LoVo (cell line): ENCODE measurements at places on chromosomes 5 and 9.

GRCh38 chr5:150024346-150024984 is 23.9 kb downstream of the HMGXB3 start:
- no peak for DNase-seq

DNA sequence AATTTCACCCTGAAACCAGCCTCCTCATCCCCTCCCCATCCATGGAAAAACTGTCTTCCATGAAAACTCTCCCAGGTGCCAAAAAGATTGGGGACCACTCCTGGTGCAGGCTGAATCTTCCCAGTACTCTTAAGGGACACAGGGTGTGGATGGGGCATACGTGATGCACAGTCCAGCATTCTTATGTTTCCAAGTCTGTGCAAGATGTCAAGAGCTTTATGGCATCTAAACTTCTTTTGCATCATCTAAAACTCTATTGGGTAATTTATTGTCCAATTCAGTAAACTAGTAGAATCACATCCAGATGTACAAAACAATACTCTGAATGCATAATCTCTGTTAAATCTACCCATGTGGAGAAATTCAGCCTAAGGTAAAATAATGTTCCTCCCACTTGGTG is 9.3 kb upstream of the FGD3 start:
- no peak for DNase-seq

DNA sequence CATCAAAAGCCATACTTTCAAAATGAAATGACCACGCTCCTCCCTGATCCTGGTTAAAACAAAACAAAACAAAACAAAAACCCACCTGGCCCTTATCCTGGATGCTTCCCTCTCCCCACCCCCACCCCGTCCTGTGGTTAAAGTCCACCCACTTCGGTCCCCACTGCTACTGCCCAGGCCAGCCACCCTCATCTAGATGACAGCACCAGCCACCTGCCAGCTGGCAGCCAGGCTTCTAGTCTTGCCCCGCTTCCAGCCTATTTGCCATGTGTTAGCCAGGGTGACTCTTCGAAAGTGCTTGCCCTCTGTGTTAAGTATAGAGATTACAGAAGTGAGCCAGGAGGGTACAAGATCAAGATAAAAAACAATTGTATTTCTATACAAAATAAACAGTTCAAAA is 27.5 kb upstream of the NCS1 start:
- no peak for DNase-seq

DNA sequence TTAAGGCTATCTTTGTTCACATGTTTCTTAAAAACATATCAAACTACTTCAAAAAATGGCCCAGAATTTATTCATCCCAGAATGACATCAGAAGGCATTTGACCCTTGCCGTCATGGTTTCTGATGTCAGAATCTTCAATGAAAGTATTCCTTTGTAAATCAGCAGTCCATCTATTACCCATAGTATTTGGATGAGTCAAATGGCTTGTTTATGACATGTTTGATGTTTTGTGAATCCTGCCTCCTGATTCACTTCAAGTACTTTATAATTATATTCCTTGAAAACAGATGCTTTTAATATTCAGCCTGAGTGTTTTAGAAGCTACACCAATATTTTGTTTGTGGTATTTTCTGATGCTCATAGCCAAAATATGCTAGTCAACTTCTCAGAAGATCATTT is 200.8 kb upstream of the MEF2C start:
- DNase-seq, result no peak

DNA sequence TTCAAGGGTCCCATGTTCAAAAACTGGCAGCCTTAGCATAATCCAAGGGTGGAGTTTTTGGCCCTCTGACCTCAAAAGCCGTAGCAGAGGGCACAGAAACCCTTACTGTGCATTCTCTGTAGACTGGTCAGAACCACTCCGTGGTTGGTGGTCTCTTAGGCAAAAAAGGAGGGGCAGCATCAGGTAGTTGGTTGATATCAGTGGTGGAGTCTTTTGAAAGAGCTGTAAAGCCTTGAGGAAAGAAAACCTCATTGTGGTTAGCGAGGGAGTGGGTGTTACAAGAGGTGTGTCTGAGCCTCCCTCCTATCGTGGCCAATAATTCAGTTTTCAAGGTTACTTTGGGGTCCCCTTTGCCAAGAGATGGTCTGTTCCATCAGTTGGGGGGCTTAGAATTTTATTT is 40.9 kb downstream of the ARHGEF28 start:
- no peak for DNase-seq

DNA sequence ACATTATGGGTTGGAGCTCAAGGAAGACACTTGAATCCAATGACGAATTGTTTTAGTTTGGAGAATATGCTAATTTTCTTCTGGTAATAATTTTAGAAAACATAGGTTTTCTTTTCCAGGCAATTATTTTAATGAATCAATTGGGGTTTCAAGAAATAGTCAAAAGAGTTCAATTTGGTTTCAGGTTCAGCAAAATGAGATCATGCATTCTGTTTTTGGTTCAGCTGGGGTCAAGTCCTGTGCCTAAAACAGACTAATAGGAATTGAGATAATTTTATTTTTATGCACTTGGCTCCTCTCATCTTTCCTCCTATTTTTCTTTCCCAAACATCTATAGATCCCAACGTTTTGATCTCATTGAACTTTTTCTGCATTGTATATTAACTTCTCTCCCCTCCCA is 596.8 kb downstream of the RAB3C start:
- no peak for DNase-seq

- no peak for DNase-seq
These were observed 47.6 kb upstream of the HOMER1 start for GRCh38 chr5:79561525-79561893.

GRCh38 chr5:82405618-82406204 is 127.6 kb upstream of the RPS23 start:
- no peak for DNase-seq

- DNase-seq, result no peak
These were observed 18.5 kb upstream of the GLIS3 start for GRCh38 chr9:4318326-4318725.

GRCh38 chr9:94952565-94953373 is 226.3 kb downstream of the AOPEP start:
- DNase-seq, result no peak

DNA sequence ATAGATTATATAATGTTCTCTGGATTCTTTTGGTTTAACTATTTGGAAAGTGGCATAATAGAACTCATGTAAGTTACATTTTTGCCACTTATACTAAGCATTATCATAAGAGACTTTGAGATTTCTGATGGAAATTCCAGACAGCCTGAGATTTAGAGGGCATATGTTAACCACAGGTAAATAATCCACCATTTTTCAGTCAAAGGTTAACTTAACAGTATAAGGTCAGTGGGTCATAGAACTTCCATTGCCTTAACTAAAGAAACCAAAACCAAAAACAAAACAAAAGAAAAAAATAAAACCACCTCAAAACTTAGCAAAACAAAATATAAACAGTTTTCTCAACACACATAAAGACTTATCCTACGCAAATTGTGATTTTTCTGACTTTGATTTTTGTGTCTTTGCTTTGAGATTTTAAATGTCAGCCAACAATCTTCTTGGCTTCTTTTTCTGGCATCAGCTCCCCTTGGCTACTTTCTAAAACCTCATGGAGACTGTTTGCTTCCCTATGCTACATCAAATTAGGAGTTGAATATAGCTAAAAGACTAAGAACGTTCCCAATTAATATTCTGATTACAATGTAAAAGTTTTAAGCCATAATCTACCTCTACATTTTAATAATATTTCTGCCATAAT is 430.1 kb upstream of the DAB2 start:
- DNase-seq, result no peak

- DNase-seq, result no peak
These were observed 4.7 kb downstream of the PFDN1 start for GRCh38 chr5:140298183-140298601.

DNA sequence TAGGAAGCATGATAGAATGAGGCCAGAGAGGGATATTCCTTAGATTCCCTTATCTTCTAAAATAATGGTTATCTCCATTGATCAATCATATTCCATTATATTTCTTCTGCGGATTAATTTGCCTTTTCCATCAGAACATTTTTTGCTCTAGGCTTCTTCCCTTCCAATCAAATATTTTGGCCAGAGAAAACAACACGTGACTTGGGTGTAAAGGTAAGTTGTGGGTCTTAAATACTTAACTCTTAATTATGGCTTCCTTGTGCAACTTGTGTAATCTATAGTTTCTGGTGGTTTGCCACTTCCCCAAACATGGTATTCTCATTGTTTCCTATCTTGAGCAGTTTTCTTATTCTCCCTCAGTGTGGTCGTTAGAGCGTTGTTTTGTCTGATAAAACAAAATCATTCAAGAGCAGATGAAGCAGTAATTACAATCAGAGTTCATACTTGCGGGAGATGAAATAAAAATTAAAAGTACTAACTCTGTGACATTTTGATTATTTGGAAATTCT is 889.3 kb downstream of the MAT2B start:
- no peak for DNase-seq

DNA sequence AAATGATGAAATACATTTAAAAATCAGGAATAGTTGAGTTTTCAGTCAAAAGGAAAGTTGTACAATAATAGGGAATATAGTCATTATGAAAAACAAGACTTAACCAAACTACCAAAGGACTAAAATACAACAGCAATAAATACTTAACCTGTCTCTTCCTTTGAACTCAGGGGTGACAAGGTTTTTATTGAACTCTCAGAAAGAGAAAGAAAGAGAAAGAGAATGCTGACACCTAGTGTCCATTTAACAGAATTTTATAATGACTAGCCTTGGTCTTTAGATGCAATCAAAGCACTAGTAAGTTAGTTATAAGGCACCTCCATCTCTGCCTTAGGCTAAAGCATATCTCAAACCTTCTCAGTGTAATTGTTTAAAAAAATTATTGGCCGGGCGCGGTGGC is 47.5 kb downstream of the UIMC1 start:
- peak; percentile 41 for DNase-seq

GRCh38 chr9:68574150-68574549 is 33.5 kb upstream of the TMEM252 start:
- no peak for DNase-seq

- no peak for DNase-seq
These were observed 50.8 kb downstream of the GSN start for GRCh38 chr9:121318631-121319382.

GRCh38 chr5:4001004-4001403 is 405.4 kb downstream of the IRX1 start:
- no peak for DNase-seq

DNA sequence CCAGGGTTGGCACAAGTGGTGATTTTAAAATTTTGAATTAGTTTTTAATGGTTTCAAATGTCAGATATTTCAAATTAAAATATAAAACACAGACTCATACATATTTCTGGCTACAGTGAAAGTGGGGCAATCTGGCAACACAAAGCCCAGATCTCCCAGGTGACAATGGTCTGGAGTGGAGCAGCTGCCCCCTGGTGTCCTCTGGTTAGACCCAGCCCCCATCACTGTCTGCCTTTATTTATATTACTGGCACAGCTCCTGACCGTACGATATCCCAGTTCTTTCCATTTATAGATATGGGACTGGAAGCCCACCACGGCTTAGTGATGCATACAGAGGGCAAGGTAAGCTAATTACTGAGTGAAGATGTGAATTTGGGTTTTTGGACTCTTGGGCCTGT is 37.3 kb downstream of the MACIR start:
- no peak for DNase-seq

DNA sequence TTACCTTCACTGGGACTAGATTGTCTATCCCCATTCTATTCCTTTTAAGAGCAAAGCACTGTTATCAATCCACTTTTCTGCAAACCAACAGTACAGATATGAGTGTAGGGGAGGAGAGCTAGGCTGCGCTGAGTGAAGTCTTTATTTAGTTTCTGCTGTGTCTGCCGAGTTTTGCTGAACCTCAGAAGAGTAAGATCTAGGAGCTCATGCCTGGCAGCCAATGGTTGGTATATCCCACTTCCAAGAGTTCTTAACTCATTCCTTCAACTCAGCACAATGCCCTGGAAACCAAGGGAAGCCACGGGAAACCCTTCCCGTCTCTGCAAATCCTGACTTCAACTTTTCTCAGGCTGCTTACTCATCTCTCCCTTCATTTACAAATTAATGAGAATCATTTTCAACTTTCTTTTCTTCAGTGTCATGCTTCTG is 58.0 kb upstream of the JAK2 start:
- DNase-seq, result no peak

DNA sequence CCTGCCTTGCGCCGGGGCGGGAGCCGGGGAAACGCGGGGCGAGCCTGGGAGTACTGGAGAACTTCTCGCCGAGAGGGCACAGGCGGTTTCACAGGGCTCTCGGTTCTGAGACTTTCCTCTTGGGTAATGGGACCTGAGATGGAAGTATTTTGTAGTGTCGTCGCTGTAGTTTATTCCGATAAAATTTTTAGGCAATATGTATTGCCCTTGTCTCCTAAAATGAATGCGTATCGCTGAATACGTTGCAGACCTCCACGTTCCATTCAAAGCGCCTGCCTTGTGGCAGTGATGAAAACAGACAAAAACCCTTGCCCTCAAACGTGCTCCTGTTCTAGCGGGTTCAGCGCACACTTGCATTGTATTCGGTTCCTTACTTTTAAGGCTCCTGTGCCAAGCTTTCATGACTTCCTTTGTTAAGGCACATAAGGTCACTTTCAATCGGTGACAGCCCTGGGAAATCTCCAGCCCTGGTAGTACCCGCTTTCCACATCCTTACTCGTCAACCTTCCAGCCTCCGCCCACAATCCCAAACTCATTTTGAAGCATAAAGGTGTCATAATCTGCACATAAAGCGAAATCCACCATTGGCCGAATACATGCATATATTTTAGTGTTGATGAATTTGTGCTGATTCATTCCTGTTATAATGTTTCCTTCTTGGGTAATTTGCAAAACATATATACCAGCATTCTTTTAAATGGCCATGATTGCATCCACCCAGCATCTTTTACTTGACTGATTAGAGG is 694 bp downstream of the RMI1 start:
- DNase-seq, result no peak

DNA sequence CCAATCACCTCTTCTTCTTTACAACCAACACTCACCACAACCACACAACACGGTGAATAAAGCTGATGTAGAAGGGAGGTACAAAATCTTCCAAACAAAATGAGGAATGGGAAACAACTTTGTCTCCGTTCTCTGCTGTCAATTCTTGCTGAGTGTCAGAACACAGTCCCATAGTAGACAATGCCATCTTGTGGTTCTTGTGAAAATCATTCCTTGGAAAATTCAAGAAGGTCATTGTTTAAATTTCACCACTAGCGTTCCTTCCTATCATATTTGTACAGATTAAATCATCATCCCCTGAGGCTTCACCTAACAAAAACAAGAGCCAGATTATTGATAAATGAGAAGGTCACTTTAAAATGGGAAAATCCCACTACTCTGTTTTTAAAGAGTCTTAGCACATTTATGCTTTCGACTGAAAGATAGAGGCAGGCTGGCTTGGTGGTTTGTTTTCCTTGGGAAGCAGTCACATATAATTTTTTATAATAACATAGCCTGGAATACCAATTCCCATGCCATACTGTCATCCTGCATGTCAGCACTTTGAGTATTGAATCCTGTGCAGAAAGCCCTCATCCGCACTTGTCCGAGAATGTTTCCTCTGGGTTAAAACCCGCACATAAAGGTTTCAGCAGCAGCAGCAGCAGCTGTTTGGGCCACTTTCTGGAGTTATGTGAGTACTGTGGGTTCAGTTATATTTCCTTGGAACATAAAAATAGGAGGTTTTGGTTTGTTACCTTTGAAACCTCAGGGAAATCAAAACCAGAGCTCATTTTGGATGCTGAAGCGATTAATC is 395.0 kb upstream of the SMARCA2 start:
- DNase-seq, result peak; percentile 17
